Gastroesophageal sphincter (tissue), 4 donors: ENCODE measurements at places on chromosomes 12 and 14. TPM values are rescaled to one million over a fixed set of nuclear protein-coding genes. Genes with fewer than 3 reads are reported as not detected.

PLA2G1B gene
- not detected for total RNA-seq

ZNF140 gene
- total RNA-seq, result 29.7 TPM

LRRC10 gene
- total RNA-seq, result not detected

DNA sequence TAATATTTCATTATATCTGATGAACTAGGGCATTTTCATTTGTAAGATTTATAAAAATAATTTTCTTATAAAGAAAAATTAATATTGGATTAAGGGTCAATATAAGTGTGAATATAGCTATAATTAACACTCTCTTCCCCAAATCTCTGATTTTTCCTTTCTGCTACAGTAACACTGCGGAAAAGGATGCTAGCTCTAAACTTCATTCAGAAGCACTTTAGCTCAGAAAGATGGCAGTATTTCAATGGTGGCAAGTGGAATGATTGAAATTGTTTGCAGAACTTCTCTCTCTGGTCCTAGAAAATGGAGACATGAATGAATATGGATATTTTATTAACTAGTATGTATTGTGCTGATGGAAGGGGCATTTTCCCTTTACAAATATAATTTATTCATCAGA lies 8.4 kb downstream of the NPAS3 start:
- ATAC-seq, result no peak

DNA sequence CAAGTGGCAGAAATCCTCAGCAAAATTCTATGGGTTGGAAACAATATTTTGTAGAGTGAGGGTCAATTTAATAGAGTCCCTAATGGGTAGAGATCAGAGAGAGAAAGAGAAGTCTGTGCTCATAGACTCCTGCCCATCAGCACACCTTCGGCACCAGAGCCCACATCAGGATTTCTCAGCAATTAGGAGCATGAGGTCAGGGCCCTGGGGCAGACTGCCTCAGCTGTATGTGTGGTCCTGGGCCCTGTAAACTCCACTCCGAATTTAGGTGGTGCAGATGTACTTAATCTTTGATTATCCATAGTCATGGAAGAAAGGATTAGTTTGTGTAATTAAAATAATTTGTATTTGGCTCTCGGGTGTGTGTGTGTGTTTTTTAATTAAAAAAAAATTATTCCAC lies 372.6 kb downstream of the AEBP2 start:
- no peak for ATAC-seq

GRCh38 chr12:53057816-53058500 lies 8.1 kb downstream of the TNS2 start:
- ATAC-seq, result no peak
